ENCODE measurements at places on chromosomes 7 and 10.
A peak's percentile ranks its signal among the peaks of the same experiment; 100 is the strongest.

DNA sequence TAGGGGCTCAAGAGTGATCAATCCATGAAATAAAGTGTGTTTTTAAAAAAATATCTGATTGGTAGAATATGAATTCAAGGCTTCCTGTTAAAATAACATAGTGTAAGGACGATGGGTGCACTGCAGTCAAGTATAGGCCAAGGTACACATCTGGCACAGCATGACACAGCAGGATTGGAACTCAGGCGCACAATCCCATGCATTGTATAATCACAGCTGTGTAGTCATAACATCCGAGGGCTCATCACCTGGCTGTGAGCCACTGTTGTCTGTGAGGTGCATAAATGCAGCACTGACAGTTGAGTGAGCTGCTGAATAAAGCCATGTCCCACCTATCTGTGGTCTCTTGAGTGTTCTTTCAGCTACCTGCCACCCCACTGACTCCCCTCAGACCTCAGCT lies 142.3 kb upstream of the HPS1 start:
- DNase-seq: no peak

GRCh38 chr10:69458430-69459100 lies 7.3 kb downstream of the TSPAN15 start:
- DNase-seq: peak; percentile 17

DNA sequence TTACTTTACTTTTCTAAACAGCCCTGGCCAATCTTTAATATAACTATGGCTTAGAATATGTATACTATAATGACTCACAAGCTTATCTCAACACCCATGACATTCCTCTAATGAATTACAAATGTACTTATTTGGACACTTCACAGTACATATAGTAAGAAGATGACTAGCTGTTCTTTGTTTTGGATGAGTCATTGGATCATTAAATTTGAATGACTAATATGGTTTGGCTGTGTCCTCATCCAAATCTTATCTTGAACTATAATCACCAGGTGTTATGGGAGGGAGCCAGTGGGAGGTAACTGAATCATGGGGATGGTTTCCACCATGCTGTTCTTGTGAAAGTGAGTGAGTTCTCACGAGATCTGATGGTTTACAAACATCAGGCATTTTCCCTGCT lies 807.5 kb upstream of the SORCS1 start:
- DNase-seq: peak; percentile 85

GRCh38 chr10:120951288-120951687 lies 100.1 kb downstream of the WDR11 start:
- no peak for DNase-seq

GRCh38 chr7:143279186-143280098 lies 5.3 kb upstream of the TMEM139 start:
- DNase-seq: peak; percentile 68

GRCh38 chr10:388661-389045 lies 253.4 kb downstream of the ZMYND11 start:
- no peak for DNase-seq

DNA sequence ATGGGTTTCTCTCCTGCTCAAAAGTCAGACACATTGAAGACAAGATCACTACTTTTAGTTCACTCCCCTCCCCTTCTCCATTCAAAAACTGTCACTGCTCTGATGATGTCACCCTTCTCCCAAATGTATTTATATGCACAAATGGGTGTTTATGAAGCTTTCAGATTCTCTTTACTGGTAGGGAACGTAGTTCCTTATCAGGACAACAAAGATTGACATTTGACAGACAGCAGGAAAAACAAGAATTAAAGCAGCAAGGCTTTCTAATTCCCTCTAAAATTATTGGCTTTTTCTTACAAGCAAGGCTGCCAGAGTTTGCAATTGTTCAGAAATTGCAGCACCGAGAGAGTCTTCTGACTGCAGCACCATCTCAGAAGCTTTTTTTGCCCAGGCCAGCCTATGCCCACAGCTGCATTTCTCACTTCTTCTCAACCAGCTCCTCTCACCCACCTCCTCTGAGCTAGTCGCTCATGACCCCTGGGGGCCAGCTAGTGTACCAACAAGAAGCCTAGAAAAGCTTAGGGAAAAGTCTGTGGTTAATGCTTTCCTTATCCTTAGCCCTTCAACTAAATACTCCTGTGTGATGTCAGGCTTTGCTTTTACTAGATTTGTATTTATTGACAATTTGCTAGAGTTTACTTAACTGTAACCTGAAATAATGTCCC lies 265.1 kb downstream of the HTR7 start:
- DNase-seq: peak; percentile 62

DNA sequence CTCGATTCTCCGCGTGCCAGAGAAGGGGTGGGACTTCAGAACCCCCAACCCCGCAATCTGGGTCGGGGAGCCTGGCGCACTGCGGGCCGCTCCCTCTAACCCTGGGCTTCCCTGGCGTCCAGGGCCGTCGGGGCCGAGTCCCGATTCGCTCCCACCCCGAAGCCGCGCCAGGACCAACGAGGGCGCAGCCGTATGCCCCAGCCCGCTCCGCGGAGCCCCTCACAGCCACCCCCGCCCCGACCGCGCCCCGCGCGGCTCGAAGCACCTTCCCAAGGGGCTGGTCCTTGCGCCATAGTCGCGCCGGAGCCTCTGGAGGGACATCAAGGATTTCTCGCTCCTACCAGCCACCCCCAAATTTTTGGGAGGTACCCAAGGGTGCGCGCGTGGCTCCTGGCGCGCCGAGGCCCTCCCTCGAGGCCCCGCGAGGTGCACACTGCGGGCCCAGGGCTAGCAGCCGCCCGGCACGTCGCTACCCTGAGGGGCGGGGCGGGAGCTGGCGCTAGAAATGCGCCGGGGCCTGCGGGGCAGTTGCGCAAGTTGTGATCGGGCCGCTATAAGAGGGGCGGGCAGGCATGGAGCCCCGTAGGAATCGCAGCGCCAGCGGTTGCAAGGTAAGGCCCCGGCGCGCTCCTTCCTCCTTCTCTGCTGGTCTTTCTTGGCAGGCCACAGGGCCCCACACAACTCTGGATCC lies at the start of gene LEP:
Gene LEP, plus strand, starts transcription at position 583 of the 691 bp plus-strand sequence. CDS start 10,741 bp downstream, outside the sequence.
- DNase-seq: no peak

DNA sequence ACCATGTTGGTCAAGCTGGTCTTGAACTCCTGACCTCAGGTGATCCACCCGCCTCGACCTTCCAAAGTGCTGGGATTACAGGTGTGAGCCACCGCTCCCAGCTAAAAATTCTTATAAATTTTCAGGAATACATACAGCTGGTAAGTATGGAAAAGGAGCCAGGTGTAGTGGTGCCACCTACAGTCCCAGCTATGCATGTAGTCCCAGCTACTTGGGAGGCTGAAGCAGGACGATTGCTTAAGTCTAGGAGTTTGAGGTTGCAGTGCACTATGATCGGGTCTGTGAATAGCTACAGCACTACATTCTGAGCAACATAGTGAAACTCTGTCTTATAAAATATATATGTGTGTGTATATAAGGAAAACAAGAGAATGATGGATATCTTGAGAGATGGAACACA lies 19.0 kb downstream of the LDB1 start:
- DNase-seq: no peak

DNA sequence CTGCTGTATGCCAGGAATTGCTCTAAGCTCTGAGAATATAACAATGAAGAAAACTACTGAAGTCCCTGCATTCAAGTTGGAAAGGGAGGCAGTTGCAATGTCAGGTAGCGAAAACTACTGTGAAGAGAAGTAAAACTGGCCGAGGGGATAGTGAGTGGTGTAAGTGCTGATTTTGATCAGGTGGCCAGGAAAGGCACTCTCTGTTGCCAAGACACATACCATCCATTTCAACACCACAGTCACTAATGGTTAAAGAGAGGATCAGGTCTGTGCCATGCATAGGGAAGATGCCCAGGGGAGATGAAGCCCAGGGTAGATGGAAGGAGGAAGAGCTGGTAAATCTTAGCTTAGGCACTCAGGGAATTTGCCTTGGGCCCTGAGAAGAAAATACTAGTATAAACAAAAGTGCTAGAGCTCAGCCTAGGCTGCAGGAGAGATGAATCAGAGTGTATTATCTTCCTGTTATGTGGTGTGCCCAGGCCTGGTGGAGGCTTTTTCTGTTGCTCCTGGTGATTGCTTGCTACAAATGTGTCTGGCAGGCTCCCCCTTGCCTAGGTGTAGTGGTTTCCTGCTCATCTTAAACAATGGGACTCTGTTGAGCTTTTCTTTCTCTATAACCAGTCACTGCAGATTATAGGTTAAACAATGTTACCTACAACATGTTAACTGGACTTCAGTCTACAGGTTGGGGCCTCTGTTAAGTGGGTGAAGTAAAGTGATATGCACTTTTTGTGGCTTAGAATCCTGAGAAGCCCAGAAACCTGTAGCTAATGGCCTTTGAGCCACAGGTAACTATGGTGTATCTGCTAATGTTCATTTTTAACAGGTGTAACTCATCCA lies 125.5 kb downstream of the LRRC4 start:
- no peak for DNase-seq

DNA sequence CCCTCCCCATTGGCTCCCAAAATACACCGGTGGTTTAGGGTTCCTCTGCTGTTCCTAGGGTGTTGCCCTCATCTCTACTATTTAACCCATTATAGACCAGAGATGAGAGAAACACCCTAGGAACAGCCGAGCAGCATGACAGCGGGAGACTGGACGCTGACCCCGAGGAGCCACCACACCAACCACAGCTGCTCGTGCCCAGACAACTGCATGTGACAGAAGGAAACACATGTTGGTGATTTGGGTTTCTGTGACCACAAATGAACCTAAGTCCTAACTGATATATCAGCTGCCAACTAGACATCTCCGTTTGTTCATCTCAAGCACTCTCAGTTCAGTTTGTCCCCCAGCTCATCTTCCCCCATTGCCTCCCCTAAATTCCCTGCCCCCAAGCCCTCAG lies 13.4 kb downstream of the CFAP43 start:
- no peak for DNase-seq

GRCh38 chr10:11663763-11664555 lies 52.5 kb upstream of the USP6NL start:
- no peak for DNase-seq

DNA sequence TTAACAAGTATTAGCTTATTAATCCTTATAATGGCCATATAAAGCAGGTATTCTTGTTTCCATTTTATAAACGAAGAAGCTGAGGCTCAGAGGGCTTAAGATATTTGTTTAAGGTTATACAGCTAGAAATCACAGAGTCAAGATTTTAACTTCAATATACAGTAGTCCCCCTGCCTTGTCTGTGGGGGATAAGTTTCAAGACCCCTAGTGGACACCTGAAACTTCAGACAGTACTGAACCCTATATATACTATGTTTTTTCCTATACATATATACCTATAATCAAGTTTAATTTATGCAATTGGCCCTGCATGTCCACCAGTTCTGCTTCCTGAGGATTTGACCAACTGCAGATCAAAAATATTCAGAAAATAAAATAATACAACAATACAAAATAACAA lies 44.4 kb upstream of the STRIP2 start:
- DNase-seq: no peak

DNA sequence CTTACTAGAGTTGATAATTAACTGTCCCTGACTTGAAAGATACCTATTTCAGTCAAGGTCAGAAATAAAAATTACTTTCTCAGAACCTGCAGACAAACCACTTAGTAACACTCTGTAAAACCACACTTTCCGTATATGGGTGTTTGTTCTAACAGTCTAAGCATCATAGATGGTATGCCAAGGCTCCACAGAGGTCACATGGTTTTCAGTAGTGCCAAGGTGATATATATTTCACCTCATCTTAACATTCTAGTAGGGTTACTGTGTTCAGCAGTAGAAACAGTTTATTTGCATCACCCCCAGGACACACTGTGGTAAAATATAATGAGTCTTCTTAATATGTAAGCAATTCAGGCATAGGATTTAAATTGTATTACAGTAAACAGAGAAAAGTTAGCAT lies 61.5 kb downstream of the KCND2 start:
- no peak for DNase-seq

GRCh38 chr10:8235253-8236027 lies 181.0 kb downstream of the GATA3 start:
- no peak for DNase-seq

DNA sequence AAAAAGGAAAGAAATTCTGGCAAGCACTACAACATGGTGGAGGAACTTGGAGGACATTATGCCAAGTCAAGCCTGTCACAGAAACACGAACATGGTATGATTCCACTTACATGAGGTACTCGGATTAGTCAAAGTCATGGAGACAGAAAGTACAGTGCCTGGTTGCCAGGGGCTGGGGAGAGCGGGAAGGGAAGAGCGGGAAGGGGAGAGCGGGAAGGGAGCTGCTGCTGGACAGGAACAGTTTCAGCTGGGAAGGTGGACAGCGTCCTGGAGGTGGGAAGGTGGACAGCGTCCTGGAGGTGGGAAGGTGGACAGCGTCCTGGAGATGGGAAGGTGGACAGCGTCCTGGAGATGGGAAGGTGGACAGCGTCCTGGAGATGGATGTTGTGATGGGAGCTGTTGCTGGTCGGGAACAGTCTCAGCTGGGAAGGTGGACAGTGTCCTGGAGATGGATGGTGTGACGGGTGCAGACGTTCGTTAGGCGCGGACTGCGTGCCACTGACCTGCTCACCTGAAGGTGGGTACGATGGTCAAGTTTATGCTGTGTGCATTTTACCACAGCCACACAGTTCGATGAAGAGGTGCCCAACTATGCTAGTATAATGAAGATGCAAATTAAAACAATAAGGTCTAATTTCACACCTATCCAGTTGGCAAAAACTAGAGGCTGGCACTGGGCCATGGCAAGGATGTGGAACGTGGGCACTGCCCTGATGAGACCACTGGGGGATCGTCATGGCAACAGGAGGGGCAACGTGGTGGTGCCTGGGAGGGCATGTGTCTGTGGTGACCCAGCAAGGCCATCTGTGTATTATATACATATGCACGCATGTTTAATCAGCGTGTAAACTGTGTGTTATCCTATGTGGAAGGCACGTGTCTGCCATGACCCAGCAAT lies 103.8 kb downstream of the NKX6-2 start:
- DNase-seq: no peak

DNA sequence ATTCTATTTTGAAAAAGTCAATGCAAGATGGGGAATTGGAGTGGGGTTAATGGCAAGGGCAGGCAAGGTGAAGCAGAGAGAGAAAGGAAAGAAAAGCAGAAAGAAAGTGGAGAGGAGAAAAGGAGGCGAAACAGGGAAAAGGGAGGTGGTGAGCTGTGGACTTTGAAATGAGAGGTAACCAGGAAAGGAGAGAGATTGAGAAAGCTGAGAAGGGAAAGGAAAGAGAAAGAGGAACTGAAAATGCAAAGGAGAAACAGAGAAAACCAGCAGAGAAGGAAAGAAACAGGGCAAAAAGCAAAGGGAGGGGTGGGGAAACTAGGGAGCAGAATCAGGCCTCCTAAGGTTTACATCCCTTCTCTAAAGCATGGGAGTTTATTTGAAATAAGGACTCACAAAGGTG lies 72.5 kb upstream of the TPK1 start:
- DNase-seq: no peak

DNA sequence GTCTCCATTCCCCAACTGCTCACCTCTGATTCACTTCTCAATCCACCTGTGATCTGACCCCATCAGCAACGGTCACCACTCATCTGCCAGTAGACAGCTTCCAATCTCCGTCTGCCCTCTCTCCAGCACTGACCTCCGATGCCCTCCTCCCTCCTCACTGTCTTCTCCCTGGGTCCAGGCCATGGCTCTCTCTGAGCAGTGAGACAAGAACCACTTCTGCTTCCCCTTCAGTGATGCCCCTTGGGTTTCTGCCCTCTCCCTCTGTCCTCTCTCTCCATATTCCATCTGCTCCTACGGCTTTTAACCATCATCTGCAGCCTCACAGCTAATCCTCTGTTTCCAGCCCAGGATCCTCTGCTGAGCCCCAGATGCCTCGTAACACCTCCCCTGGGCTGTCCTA lies 55.5 kb upstream of the OPALIN start:
- no peak for DNase-seq
